Pancreas (tissue), 10 donors: ENCODE measurements at places on chromosomes 16 and 17. TPM values are rescaled to one million over a fixed set of nuclear protein-coding genes. Genes with fewer than 3 reads are reported as not detected.

GRCh38 chr17:43759836-43760235 lies 1.2 kb upstream of the SOST start:
- DNase-seq: no peak

DNA sequence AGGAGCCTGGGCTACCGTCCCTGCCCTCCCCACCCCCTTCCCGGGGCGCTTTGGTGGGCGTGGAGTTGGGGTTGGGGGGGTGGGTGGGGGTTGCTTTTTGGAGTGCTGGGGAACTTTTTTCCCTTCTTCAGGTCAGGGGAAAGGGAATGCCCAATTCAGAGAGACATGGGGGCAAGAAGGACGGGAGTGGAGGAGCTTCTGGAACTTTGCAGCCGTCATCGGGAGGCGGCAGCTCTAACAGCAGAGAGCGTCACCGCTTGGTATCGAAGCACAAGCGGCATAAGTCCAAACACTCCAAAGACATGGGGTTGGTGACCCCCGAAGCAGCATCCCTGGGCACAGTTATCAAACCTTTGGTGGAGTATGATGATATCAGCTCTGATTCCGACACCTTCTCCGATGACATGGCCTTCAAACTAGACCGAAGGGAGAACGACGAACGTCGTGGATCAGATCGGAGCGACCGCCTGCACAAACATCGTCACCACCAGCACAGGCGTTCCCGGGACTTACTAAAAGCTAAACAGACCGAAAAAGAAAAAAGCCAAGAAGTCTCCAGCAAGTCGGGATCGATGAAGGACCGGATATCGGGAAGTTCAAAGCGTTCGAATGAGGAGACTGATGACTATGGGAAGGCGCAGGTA lies 762 bp downstream of the CDK12 start:
- no peak for DNase-seq

- no peak for DNase-seq
Observed at GRCh38 chr16:89261691-89262563, 44.4 kb downstream of the ZNF778 start.

- no peak for DNase-seq
Observed at GRCh38 chr17:80956321-80957190, 35.1 kb upstream of the CHMP6 start.

DNA sequence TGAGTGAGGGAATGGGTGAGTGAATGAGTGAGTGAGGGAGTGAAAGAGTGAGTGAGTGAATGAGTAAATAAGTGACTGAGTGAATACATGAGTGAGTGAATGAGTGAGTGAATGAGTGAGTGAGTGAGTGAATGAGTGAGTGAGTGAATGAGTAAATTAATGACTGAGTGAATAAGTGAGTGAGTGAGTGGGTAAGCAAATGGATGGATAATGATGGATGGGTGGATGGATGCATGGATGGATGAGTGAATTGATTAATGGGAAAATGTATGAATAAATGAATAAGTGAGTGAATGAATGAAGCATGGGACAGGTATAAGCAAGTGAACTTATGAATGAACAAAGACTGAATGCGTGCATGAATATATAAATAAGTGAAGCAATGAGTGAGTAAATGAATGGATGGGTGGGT lies 25.4 kb downstream of the TMEM114 start:
- no peak for DNase-seq

Gene KRT25
- not detected for polyA plus RNA-seq

DNA sequence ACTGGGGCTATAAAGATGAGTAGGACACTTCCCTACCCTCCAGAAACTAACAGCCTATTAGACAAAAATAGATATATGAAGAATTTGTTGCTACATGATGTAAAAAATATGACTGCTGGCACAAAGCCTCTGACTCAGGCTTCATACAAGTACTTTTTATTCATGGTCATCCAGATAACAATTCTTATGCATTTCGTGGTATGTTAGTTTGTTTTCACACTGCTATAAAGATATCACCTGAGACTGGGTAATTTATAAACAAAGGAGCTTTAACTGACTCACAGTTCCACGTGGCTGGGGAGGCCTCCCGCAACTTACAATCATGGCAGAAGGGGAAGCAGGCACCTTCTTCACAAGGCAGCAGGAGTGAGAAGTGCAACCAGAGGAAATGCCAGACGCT lies 112.5 kb upstream of the HLF start:
- DNase-seq: no peak

Gene MT1A
- 15.0 TPM for polyA plus RNA-seq

GRCh38 chr16:11104168-11105037 lies 151.6 kb downstream of the SOCS1 start:
- no peak for DNase-seq

DNA sequence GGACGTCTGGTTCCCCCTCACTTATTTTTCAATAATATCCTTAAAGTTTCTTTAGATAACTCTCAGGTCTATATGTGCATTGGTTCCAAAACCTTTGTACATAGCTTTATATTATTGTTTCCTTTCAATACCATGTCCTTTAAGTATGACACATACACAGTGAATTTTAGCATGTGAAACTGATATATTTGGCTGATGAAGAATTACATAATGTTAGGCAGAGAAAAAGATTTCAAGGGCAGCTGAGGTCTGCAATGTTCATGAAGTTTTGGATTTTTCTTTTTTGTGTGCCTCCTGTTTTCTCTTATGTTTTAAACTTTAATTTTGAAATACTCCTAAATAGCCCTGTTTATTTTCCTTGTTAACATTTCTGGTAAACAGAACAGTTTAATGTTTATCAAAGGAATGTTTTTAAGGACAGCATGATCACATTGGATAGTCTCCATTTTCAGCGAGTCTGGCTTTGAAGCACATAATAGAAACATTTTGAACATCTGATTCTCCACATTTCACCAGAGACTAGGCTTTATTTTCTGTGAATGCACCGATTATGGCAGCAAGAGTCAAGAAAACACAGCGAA lies 32.9 kb upstream of the FBXO47 start:
- no peak for DNase-seq

Gene GAST
- polyA plus RNA-seq: not detected
